ENCODE measurements at places on chromosomes 2 and 18.
A peak's percentile ranks its signal among the peaks of the same experiment; 100 is the strongest.

DNA sequence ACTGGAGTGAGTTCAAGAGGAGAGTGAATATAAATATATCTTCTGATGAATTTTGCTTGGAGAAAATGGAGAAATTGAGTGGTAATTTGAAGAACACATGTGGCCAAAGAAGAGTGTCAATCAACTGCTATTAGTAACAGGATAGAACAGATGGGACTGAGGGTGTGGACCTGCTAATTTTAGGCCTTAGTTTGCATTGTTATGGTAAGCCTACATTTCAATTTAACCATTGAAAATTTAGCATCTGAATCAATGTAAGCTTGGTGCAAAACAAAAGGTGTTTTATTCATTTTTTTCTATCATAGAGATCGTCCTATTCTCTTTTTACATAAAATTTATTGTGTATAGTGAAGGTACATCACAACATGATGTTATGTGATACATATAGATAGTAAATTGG is 42.1 kb upstream of the CDH19 start:
- no peak for DNase-seq

DNA sequence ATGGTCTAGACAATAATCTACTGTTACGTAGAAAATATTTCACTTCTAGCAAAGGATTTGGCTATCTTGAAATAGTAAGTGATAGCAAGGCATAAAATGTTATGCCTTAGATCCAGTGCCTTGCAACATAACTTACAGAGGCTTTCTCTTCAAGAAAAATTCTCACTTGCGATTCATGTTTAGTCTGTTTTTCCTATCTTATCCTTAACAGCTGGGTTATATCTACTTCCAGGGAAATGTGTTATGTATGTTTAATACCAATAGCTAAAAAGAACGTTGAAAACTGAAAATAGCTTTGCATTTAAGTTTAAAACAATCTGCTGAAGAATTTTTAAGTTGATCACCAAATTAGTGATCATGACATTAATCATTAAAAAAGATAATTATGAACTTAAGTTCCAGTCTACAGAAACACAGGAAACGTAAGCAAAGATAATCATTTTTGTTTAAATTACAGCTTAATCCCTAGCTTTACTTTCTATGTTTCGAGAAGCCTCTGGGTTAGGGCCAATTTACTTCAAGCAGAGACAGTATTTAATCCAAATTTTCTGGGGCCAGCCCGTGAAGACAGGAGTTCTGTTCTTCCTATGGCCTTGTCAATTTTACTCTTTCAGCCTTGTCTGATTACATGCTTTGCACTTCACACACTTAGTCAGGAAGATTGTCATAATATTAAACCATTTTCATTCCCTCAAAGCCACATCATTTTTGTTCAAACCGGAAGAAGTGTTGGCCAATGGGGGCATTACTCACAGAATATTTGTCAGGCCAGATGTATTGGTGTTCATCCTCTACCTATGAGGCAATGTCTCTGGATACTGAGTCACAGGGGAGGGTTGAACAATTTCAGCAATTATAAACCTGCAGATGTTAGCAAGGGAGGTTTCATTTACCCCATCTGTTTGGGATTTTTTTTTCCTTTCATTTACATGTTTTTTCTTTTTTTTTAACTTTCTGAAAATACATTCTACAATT is 1132.9 kb upstream of the ZEB2 start:
- DNase-seq, result peak; percentile 78

DNA sequence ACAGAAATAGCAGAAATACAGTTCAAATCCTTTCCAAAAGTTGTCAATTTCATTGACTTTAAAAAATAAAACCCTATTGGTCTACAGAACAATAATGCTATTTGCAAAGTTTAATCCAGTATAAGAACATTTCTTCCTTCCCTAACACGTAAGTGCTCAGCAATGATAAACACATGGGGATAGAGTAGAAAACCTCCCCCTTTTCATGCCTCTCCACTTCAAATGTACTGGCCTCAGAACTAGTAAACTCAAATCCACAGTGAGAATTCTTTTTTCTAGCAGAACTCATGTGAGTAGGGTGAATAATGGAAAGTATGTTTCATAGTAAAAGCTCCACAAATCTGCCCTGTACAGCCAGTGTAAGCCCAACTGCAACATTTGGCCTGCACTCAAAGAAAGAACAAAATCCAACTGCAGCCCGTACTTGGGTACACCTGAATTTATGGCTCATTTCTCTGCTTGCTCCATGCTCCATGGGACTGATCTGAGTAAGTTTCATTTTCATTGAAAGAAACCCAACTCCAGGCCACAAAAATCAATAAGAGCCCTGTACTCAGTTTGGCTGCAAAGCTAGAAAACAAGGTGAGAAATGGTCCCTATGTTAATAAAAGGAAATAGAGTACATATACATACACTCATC is 115.0 kb upstream of the RMDN2 start:
- no peak for DNase-seq

DNA sequence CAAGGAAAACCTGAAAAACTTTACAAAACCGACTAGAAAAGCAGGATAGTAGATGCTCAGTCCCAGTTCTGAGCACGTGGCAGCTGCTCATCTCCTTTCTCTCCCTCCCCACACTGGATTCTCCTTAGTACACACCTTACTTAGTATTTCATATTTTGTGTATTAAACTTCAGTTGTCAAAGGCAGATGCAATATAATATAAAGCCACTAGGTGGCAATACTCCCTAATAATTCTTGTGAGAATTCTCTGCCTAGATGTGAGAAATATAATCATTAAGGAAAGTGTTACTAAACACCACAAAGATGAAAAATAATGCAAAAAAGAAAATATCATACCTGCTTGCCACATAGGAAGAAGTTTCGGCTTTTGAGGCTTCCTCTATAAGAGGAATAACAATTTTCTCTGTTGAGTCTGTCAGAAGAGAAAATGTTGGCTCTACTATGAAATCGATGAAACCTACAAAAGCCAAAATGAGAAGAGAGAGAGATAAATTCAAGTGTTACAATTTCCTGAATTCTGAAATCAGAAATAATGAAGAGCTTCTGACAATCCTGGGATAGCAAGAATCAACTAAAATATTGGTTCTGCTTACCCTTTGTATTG is 200.6 kb downstream of the PPP1R1C start:
- DNase-seq, result peak; percentile 41

DNA sequence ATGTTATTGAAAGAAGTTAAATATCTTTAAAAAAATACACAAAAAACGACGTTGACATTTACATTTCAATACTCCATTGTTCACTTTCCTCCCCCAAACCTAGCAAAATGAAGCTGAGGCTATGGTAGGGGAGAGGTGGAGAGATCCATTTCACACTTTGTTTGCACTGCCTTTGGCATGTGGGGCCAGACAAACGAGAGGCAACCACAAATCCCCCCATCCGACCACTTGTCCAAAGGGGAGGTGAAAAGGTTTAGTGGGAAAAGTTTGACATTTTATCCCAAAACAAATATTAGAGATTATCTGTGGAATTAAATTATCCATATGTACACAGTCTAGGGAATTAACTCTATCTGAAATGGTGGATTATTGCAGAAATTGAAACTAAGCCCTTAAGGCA is 261.7 kb upstream of the FIGN start:
- no peak for DNase-seq

- no peak for DNase-seq
These were observed 29.4 kb downstream of the FAM210A start for GRCh38 chr18:13696961-13697360.

- no peak for DNase-seq
These were observed 194.1 kb downstream of the ANAPC1 start for GRCh38 chr2:111689941-111690340.

GRCh38 chr2:23695214-23695889 is 231.6 kb downstream of the ATAD2B start:
- no peak for DNase-seq

DNA sequence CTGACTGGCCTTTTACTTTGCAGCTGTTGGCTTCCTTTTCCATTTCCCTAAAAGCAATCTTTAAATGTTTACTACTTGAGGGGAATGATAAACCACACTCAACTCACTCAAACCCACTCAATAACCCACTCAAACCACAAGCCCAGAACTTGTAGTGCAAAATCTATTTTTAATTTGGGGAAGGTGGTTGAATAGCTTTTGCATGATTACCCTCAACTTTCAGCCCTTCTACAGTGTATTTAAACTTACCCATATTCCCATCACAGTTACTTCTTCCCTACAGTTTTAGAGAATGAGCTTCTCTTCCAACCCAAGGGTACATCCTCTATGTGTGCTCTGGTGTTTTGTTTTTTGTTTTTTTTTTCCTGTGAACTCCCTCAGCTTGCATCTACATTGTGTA is 636.1 kb downstream of the TDRD15 start:
- no peak for DNase-seq

- peak; percentile 78 for DNase-seq
These were observed 57.6 kb downstream of the VAPA start for GRCh38 chr18:9971313-9971920.
